ENCODE measurements at places on chromosomes 4 and X.

DNA sequence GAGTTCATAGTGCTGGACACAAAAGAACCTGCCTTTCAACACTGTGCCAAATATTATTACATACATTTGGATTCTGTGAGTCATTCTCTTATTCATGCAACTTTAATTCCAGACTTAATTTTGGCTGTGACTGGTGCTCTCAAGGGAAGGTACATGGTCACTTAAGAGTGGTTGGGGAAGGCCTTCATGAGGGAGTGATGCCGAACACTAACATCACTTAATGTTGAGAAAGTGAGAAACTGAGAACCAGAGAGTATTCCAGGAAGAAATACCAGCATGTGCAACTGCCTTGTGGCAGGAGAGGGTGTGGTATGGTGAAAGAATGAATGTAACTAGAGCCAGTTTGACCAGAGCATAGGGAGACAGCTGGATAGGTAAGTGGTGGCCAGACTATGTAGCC, 41.5 kb upstream of the FHDC1 start:
- no peak for DNase-seq

GRCh38 chr4:157824021-157824420, 348.8 kb downstream of the GASK1B start:
- DNase-seq, result no peak

DNA sequence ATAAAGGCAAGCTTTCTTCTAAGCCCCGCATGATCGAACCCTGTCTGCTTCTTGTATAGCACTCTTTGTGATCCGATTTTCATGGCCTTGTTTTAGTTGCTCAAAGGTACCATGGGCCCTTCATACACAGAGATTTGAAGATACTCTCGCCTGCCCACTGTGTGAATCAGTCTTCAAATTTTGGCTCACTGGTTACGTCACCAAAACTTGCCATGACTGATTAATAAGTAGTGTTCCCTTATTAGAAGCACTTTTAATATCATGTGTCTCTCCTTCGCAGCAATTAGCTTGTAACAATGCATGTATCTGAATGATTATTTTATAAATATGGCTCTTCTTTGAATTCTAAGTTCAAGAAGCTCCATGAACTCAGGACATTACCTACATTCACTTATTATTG, 880.5 kb downstream of the STPG2 start:
- DNase-seq, result no peak

GRCh38 chr4:176270669-176271068, 1.6 kb upstream of the ASB5 start:
- no peak for DNase-seq

DNA sequence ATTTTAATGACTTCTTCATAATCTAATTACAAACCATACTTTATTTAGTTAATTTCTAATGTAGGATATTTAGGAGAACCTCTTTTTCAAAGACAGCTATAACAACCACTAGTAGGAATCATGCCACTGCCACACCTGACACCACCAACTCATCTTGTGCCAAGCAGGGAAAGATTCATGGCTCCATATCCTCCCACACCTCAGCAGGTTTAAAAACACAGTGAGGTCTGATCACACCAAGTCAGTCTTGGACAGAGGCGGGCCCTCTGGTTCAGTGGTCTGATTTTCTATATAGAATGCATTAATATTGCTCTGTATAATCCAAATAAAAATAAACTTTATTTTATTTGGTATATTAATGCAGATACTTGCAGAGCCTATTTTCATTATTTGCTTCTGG, 227.7 kb upstream of the TTC29 start:
- no peak for DNase-seq

DNA sequence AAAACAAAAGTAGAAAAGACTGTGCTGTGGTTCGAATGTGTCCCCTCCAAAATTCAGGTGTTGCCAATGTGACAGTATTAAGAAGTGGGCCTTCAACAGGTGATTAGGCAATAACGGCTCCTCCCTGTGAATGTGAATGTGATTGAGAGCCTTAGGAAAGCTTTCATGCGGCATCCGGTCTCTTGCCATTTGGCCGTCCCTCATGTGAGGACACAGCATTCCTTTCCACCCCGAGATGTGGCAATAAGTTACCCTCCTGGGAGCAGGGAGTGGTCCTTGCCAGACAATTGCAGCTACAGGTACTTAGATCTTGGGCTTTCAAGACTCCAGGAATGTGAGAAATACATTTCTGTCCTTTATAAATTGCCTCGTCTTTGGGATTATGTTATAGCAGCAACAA, 129.3 kb downstream of the CPEB2 start:
- DNase-seq, result no peak

DNA sequence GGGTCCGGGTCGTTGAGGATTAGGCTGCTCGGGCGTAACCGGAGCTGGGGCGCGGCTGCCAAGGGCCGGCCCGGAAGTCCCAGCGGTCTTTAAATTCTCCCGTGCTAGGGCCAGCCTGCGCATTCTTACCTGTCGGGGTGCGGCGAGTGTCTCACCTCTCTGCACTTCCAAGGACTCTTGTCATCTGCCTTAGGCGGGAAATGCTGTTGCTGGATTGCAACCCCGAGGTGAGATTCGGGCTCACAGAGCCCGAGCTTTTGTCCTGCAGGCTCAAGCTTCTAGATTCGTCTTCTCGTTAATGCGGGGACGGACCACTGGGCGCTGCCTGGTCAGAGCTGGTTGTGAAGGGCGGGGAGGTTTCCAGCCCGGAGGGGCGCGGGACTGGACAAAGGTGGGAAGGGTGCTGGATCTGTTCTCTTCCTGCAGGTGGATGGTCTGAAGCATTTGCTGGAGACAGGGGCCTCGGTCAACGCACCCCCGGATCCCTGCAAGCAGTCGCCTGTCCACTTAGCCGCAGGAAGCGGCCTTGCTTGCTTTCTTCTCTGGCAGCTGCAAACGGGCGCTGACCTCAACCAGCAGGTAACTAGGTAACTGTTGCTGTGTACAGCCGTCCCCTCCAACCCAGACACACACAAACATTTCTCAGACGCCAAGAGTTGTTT, at the start of gene ANKRD37:
TSS of gene ANKRD37 (plus strand) at position 118 of the 662 bp plus-strand sequence. CDS start at position 201, 83 bp downstream.
- DNase-seq, result no peak

GRCh38 chr4:168248176-168248710, 70.3 kb downstream of the DDX60 start:
- DNase-seq, result no peak

DNA sequence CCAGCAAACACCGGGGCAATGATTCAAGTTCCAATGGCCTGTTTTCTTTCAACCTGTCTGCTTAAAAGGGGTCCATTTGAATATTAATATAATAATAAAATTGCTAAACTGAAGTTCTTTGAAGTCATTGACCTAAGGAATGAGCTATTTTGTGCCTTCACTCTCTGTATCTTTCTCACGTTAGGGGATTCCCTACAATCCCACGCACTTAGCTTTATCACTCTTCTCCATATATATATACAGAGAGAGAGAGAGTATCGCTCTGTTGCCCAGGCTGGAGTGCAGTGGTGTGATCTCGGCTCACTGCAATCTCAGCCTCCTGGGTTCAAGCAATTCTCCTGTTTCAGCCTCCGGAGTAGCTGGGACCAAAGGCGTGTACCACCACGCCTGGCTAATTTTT, 83.9 kb upstream of the NWD2 start:
- DNase-seq, result no peak

- no peak for DNase-seq
These were observed 85.0 kb upstream of the WDR1 start for GRCh38 chr4:10201381-10202223.

GRCh38 chr4:139606579-139607501, 50.8 kb upstream of the SETD7 start:
- DNase-seq, result no peak

GRCh38 chr4:22241415-22241814, 274.5 kb downstream of the ADGRA3 start:
- DNase-seq, result no peak

DNA sequence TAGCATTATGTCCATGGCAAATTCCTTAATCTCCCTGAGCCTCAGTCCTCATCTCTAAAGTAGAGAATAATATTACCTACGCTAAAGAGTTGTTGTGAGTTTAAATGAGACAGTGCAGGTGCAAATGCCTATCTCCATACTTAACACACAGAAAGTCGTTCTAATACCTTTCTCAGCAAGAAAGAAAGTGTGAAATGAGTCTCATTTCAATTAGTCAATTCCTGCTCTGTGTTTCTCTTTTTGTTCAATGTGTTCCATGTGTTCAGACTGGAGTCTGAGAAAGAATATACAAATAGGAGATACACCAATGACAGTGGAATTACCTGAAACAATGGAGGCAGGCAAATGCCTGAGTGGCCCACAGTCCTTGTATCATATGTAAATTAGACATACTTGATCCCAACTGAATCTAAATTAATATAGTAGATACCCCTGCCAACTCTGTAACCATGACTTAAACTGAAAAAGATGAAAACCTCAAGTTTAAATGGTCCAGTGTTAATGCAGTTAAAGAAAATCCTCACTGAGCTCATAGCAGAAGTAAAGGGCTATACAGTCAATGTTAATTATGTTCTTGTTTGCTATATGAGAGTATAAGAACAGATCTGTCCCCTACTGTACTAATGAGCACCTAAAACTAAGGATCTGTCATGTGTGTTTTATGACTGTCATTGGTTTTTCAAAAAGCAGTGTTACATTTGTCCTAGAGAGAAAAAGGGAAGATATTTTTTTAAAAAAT, 68.2 kb downstream of the GPC3 start:
- no peak for DNase-seq

DNA sequence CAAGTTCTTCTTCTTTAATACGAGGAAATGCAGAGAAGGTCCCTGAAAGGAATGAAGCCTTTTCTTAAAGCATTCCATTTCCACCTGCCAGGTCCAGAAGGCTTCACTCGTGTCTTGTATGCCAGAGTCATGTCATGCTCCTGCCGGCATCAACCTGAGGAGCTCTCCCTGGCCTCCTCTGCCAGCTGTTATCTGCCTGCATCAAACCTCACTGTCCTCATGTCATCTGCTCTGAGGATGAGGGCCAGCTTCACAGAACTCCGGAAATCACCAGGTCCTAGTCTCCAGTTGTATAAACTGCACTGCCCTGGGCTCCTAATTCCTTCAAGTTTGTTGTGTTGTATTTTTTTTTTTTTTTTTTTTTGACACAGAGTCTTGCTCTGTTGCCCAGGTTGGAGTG, 20.0 kb upstream of the S100G start:
- no peak for DNase-seq

- no peak for DNase-seq
These were observed 102.5 kb downstream of the CPEB2 start for GRCh38 chr4:15104825-15105224.

- DNase-seq, result no peak
These were observed 116.4 kb downstream of the AFF1 start for GRCh38 chr4:87051121-87051713.

DNA sequence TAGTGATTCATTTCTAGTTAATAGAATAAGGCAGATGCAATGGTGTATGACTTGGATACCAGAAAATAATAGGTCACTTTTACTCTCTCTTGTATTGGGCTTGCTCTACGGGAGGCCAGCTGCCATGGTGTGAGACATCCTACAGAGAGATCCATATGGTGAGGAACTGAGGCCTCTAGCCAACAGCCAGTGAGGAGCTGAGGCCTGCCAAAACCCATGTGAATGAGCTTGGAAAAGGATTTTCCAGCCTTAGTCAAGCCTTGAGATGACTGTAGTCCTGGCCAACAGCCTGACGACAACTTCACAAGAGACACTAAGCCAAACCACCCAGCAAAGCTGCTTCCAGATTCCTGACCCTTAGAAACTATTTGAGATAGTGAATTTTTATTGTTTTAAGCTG, 1300.2 kb downstream of the RAPGEF2 start:
- no peak for DNase-seq

- DNase-seq, result no peak
These were observed 54.6 kb upstream of the LHFPL1 start for GRCh38 chrX:112734290-112734689.

DNA sequence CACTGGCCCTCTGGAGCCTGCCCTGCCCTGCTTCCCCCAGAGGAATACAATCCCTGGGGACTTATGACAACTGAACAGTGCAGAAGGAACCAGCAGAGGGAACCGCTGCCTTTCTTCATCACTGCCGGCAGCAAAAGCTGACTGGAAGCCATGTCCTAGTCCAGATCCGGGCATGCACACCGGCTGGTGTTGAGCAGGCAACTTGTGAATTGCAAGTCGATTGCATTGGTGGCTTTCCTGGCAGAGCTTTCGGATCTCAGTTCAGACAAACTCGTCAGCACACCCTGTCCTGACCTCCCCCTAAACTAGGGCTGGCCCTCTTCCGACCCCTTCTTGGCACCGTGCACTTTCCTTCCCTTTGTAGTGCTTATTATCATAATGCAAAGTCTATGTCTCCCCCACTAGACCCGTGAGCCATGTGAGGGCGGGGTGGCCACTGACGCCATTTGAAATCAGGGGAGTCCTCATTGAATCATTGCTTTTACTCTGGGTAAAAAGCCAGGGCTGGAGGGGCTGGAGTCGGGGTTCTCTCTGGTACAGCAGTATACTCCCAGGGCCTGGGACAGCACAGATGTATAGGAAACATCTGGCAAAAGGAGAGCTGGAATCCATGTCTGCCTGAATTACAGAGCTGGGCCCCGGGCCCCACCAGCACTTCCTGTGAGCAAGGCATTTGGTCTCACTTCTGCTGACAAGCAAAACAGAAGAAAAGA, 1.8 kb downstream of the ARHGAP4 start:
- peak; percentile 61 for DNase-seq

DNA sequence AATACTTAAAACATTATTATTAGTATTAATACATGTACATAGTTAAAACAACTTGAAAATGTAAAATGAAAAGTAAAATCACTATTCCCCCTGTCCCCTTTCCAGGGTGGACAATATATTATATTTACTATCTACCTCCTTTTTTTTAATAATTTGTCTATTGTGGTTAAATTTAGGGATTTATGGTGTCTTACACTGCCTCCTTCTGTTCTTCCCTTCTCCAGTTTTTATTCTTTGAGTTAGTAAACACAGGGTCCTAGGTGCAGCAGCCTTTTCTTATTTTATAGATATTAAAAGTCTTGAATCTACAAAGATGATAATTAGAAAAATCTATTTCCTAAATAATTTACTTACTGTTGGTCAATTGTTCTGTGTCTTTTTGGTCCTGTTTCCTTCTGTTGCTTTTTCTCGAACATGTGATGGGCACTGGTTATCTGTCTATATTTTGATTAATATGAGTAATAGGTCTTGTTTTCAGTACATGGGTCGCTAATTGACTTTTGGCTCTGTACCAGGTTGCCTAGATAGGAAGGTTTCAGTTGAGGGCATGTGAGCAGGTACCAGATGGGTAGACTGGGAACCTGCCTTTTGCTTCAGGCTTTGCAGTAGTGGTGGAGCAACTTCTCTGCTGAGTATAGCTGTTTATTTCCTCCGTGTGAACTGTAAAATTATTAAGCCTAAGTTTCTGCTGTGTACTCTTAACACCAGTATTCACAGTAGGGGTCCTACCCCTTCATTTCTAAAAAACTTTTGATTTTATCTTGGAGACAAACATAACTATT, 1.1 kb downstream of the NUDT9 start:
- no peak for DNase-seq

DNA sequence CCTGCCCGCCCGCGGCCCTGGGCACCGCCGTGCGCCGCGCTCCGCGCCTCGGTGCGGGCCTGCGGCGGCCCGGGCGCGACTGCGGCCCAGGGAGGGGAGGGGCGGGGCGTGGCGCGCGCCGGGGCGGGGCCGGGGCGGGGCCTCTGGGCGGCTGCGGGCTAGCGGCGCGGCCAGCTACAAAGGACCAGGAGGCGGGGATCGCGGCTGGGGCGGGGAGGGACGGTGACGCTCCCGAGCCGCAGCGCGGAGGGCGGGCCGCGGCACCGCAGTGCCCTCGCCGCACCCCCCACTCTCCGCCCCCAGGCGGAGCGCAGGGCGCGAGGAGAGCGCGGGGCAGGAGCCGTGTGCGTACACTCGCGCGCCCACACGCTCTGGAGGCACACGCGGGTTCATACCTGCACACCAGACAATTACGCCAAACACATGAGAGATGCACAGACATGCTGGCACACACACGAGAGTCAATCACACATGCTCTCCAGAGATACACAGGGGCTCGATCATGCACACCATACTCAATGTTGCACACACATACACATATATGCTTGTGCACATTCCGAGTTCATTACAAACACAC, at the start of gene CRMP1:
TSS of gene CRMP1 (minus strand) at position 83 of the 577 bp plus-strand sequence. CDS start 117 bp downstream, outside the sequence.
- no peak for DNase-seq
